ENCODE measurements at places on chromosomes 1 and 21. TPM values are rescaled to one million over a fixed set of nuclear protein-coding genes. Genes with fewer than 3 reads are reported as not detected.

DNA sequence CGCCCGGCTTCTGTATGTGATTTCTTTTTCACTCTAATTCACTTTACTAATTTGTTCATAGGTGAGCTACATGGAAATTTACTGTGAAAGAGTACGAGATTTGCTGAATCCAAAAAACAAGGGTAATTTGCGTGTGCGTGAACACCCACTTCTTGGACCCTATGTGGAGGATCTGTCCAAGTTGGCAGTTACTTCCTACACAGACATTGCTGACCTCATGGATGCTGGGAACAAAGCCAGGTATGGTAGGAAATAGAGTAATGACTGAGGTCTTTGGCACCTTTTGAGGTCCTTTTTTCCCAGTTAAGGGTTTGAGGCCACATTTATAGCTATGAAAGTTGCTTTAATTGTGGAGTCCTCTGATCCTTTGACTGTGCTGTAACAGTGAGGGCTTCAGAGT lies 56.9 kb downstream of the KIF1B start:
- H3K36me3 ChIP-seq = peaks cover 7% of the 10 kb centered on the region
- H3K27me3 ChIP-seq = no peaks in the 10 kb centered on the region
- no peak overlapping the region for H3K27ac ChIP-seq
- no peak for DNase-seq

Gene TTC39A
- total RNA-seq = 46.8 TPM

DNA sequence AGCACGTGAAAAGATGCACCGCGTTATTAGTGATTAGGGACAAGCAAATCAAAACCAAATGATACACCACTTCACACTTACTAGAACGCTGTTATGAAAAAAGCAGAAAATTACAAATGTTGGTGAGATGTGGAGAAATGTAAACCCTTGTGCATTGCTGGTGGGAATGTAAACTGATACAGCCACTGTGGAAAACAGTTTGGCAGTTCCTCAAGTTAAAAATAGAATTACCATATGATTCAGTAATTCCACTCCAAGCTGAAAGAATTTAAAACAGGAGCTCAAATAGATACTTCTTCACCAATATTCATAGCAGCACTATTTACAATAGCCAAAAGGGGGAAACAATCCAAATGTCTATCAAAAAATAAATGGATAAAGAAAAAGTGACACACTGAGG lies 10.3 kb upstream of the EVI5 start:
- peaks cover 8% of the 10 kb centered on the region for H3K27me3 ChIP-seq
- DNase-seq = no peak
- no peaks in the 10 kb centered on the region for H3K4me1 ChIP-seq
- no peaks in the 10 kb centered on the region for H3K36me3 ChIP-seq
- no peak overlapping the region for H3K27ac ChIP-seq
- no peak overlapping the region for H3K4me3 ChIP-seq

- no peaks in the 10 kb centered on the region for H3K27me3 ChIP-seq
- peaks cover 6% of the 10 kb centered on the region for H3K36me3 ChIP-seq
- DNase-seq = no peak
Measured at GRCh38 chr1:236175642-236176336, 33.5 kb downstream of the GPR137B start.

Gene TRIM58
- 9.4 TPM for total RNA-seq

DNA sequence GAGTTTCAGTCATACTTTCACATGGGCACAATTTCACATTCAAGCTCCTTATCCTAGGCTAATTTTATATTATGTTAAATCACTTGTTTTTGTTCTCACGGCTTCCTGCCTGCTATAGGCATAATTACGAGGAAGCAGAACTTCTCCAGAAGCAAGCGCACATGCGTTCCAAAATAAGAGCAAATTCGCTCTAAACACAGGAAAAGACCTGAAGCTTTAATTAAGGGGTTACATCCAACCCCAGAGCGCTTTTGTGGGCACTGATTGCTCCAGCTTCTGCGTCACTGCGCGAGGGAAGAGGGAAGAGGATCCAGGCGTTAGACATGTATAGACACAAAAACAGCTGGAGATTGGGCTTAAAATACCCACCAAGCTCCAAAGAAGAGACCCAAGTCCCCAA lies at the start of gene CORT:
Gene CORT, plus strand, starts transcription at position 281 of the 400 bp plus-strand sequence. CDS start 193 bp downstream, outside the sequence.
- no peaks in the 10 kb centered on the region for H3K36me3 ChIP-seq
- no peak within 1 kb of the TSS for H3K4me3 ChIP-seq
- H3K27ac ChIP-seq = no peak within 1 kb of the TSS
- no peaks in the 10 kb centered on the region for H3K27me3 ChIP-seq
